ENCODE measurements at places on chromosomes 7 and 10.

- no peak for DNase-seq
Observed at GRCh38 chr7:149731207-149731955, 42.0 kb downstream of the ZNF467 start.

- no peak for DNase-seq
Observed at GRCh38 chr7:94067047-94067446, 62.9 kb upstream of the BET1 start.

DNA sequence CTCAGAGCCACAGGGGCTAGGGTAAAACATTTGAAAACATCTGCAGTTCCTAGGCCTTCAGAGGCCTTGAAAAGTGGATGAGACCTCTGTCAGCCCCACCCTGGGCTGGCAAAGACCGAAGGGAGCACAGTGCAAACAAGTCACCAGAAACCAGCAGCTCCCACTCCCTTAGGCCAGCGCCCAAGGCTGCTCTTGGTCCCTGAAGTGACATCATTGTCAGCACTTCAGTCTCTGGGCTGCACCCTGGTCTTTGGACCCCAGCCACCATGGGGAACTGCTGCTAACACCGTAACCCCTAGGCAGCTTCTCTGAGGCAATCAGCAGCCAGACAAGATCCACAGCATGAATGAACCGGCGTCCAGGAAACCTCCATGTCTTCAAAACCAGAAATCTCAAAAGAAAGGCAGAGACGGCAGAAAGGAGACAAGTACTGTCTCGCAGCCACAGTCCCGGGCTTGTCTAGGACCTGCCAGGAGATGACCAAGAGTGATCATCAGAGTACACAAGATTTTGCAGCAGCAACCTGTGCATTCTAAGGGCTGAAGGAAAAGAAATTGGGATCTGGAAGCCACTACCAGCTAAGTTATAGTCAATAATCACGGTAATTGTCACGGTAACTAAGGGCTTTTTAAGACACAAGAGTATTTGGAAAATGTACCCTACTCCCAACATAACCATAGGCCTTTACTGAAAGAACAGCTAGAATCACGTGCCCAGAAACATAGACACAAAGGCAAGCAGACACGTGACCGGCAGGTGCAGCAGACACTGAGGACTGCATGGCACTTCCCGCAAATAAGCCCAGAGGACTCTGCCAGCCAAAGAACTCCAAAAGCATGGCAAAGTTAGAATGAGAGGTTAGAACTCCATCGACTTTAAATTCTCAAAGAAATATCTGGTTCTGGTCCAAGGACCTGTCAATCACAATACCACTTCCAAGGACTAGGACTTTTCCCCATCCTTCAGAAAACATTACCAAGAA, 23.3 kb downstream of the CPXM2 start:
- DNase-seq = no peak

GRCh38 chr10:118002581-118002980, 44.2 kb downstream of the RAB11FIP2 start:
- no peak for DNase-seq

GRCh38 chr7:21718391-21718790, 175.6 kb downstream of the DNAH11 start:
- DNase-seq = no peak

DNA sequence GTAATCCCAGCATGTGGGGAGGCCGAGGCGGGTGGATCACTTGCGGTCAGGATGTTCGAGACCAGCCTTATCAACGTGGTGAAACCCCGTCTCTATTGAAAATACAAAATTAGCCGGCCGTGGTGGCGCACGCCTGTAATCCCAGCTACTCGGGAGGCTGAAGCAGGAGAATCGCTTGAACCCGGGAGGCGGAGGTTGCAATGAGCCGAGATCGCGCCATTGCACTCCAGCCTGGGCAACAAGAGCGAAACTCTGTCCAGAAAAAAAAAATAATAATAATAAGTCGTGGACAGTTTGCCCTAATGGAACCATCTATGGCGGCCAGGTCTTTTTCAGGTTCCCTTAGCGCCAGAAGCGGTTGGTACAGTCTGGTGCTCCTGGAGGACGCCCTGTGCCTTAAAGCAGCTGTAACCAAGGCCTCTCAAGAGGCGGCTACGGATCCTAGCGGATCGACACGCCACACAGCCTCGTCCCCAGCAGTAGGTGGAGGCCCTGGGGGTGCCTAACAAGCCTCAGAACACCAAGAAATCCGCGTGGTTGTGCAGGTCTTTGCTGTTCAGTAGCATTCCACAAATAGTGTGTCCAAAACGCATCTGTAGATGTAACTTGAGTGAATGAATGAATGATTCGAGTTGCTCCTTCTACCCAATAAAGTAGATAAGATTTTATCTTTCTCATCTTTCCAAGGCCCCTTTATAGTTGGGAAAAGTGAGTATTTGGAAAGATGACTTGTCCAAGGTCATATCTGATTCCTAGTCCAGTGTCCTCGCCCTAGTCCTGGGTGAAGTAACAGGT, 982 bp downstream of the PGAM1 start:
- DNase-seq = no peak

- DNase-seq = no peak
Observed at GRCh38 chr7:41694495-41694894, 8.4 kb downstream of the INHBA start.

DNA sequence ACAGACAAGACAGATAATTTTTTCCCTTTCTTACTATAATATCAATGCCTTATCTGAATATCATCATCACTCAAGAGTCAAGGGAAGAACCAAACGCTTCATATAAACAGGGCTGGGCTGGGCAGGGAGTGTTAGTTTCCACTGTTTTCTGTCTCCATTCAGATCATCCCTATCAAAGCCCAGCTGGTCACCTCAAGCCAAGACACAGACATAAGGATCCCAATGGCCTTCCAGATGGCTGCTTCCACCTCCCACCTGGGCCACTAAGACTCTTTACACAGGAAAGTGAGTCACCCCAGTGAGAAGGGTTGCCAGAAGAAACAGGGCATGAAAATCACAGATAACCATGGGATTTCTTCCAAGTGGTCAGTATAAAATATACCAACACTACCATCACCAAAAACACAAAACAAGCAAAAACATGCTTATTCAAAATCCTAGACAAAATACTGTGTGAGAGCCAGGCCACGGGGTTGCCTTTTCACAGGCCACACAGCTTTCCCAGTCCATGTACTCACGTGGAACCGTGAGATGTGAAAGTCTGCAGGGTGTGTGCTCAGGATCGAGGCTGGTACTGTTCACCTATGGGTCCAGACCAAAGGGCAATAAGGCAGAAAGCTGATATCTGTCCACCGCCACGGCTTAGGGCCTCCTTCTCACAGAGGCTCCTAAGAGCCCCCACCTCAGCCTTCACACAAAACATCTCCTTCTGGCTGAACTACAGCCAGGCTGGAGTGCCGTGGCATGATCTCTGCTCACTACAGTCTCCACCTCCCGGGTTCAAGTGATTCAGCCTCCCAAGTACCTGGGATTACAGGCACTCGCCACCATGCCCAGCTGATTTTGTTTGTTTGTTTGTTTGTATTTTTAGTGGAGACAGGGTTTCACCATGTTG, 5.7 kb downstream of the PRSS1 start:
- no peak for DNase-seq

DNA sequence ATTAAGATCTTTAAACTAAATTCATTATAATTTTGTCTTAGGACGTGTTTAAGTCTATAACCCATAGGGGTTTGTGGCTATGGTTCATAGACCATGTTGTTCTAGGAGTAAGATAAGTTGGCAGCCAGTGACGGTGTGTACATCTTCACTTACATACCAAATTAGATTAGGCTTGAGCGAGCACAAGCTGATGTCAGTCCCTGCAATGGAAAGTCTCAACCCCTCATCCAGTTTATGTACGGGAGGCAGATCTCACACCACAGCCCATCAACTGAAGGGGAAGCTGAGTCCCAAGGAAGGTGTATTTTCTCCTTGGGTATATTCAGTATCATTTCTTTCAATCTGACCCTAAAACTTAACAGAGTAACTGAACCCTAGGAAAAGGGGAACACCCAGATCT, 5.1 kb upstream of the SMC3 start:
- no peak for DNase-seq

GRCh38 chr7:154953006-154953684, 49.8 kb downstream of the PAXIP1 start:
- DNase-seq = peak; percentile 26

GRCh38 chr10:43806831-43807640, 158.4 kb upstream of the ZNF32 start:
- DNase-seq = no peak
